Neural crest cell (in vitro differentiated cells): ENCODE measurements at places on chromosomes 6 and 20. TPM values are rescaled to one million over a fixed set of nuclear protein-coding genes. Genes with fewer than 3 reads are reported as not detected.

The ATP9A gene
- total RNA-seq: 38.9 and 39.0 TPM in 2 replicates

The CST4 gene
- total RNA-seq: not detected in 2 replicates

The ELOVL2 gene
- 12.8 and 13.8 TPM in 2 replicates for total RNA-seq

The ZSCAN31 gene
- 5.7 and 6.7 TPM in 2 replicates for total RNA-seq

The WFDC2 gene
- 7.4 and 8.7 TPM in 2 replicates for total RNA-seq

The BTN1A1 gene
- not detected in 2 replicates for total RNA-seq

The SNRNP48 gene
- 22.5 and 23.2 TPM in 2 replicates for total RNA-seq

The AK9 gene
- 4.8 and 6.0 TPM in 2 replicates for total RNA-seq

The CTCFL gene
- 0.09 and 0.14 TPM in 2 replicates for total RNA-seq

The RRAGD gene
- total RNA-seq: 12.8 and 14.0 TPM in 2 replicates

The TTPAL gene
- 20.6 and 22.3 TPM in 2 replicates for total RNA-seq

The MYMX gene
- not detected in 2 replicates for total RNA-seq
